Caco-2 (cell line): ENCODE measurements at places on chromosomes 5 and 9. TPM values are rescaled to one million over a fixed set of nuclear protein-coding genes. Genes with fewer than 3 reads are reported as not detected.

DNA sequence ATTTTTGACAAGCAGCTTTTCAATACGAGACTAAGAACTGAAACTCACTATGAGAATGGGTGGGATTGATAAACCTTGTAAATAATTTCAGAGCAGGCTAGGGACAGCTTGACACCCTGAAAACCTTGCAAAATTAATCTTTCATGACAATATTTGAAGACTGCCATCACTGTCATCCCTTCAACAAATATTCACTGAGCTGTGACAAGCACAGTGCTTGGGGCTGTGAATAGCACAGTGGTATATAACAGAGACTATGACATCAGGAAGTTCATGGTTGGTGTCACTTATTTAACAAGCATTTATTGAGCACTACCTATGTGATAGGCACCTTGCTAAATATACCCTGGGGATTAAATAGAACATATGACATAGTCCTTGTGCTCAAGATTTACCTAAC lies 741.0 kb upstream of the RIOK2 start:
- no peak for DNase-seq

GRCh38 chr9:69445251-69445650 lies 120.2 kb downstream of the ENTREP1 start:
- no peak for DNase-seq

DNA sequence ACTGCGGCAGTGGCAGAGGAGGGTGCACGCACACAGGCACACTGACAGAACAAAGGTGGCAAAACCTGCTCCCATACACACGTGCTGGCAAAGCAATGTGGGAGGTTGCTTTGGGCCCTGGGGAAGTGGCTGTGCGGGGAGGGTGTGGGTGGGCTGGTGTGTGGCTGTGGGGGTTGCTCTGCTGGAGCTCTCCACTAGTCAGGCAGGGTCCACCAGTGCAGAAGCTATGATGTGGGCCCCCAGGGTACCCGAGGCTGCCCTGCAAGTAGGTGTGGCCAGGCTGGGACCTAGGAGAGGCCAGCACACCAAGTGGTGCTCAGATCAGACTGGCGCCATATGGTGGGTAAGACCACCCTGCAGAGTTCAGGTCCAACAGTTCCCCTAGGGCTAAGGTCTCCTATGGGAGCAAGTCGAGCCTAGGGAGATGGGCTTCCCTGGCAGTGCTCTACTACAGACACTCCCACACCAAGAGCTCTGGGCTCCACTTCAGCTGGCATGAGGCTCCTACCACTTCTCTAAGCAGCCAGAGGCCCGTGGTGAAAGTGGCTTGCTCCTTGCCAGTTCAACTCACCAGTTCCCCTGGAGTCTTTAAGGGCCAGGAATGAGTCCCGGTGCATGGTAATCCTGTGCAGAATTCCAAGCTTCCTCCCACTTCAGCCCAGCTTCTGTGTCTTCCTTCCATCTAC lies 46.2 kb upstream of the IFNE start:
- DNase-seq = no peak

GRCh38 chr5:133304707-133305216 lies 252.9 kb downstream of the HSPA4 start:
- no peak for DNase-seq

DNA sequence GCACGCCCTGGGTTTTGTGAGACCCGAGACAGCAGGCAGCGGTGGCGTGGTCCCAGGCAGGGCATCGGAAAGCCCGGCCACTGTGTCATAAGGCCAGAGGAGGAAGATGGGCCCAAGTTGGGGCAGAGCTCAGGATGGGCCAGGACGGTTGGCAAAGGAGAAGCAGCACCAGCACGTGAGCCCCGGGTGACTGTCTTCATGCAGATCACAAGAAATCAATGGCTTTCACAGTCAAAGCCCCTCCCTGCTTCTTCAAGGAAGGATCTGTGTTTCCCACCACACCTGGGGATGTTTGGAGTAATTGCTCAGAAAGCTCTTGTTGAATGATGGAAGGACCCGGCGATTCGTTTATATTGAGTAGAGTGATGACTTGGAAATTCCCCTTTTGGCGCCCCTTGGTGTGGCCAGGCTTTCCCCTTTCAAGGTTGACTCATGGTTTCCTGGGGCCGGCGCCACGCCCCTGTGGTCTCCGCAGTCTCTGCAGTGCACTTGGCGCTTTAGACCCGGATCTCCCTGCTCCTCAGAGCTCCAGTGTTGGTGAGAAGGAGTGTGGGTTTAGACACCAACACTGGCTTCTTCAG lies 52.1 kb downstream of the IL31RA start:
- DNase-seq = no peak

- DNase-seq = no peak
Observed at GRCh38 chr5:31107091-31107518, 86.4 kb upstream of the CDH6 start.

DNA sequence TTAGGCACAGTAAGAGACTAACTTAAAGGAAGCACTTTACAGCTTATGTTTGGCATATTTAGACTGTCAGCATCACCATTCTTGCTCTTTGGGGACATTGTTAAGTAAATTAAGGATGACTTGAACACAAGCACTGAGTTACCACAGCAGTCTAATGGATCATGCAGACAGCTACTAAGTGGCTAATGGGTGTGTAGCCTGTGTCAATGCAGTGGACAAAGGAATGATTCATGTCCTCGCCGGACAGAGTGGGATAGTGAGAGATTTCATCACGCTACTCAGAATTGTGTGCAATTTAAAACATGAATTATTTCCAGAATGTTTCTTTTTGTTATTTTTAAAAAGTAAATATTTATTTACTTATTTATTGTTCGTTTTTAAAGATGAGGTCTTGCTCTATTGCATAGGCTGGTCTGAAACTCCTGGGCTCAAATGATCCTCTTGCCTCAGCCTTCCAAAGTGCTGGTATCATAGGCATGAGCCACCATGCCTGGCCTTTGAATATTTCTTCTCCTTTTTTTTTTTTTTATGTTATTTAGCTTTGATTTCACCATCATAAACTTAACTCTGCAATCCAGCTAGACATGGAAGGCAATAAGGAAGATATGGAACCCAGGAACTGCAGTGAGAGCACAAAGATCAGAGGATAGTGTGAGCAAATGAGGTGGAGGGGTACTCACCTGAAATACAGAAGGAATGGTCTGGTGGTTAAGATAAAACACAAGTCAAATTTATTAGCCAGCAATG lies 53.0 kb upstream of the KLF4 start:
- DNase-seq = no peak

DNA sequence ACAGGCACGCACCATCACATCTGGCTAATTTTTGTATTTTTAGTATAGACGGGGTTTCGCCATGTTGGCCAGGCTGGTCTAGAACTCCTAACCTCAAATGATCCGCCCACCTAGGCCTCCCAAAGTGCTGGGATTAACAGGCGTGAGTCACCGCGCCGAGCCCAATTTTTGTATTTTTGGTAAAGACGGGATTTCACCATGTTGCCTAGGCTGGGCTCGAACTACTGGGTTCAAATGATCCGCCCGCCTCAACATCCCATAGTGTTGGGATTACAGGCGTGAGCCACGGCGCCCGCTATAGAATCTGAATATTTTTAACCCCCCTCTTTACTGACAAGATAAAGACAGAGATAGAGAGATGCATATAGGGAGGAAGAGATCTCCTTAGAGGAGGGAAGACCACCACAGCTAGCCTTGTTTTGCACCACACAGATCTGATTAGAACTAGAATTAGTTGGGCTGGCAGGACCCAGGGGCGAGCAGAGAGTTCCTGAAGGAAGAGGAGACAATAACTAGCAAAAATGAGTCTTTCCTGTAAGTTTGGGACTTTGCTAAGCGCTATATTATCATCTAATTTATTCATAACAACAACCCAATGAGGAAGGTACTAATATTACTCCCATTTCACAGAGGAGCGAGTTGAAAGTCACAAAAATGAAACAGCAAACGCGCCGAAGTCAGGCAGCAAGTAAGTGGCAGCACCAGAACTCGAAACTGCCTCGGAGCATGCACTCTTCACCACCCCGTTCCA lies 1.5 kb upstream of the ANKHD1 start:
- no peak for DNase-seq

DNA sequence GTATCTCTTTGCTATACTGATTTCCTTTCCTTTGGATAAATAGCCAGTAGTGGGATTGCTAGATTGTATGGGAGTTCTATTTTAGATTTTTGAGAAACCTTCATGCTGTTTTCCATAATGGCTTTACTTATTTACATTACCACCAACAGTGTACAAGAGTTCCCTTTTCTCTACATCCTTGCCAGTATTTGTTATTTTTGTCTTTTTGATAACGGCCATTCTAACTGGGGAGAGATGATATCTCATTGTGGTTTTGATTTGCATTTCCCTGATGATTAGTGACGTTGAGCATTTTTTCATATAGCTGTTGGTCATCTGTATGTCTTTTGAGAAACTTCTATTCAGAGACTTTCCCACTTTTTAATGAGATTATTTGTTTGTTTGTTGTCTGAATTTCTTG lies 25.8 kb downstream of the NADK2 start:
- no peak for DNase-seq

GRCh38 chr5:68288707-68289134 lies 73.2 kb downstream of the PIK3R1 start:
- no peak for DNase-seq

DNA sequence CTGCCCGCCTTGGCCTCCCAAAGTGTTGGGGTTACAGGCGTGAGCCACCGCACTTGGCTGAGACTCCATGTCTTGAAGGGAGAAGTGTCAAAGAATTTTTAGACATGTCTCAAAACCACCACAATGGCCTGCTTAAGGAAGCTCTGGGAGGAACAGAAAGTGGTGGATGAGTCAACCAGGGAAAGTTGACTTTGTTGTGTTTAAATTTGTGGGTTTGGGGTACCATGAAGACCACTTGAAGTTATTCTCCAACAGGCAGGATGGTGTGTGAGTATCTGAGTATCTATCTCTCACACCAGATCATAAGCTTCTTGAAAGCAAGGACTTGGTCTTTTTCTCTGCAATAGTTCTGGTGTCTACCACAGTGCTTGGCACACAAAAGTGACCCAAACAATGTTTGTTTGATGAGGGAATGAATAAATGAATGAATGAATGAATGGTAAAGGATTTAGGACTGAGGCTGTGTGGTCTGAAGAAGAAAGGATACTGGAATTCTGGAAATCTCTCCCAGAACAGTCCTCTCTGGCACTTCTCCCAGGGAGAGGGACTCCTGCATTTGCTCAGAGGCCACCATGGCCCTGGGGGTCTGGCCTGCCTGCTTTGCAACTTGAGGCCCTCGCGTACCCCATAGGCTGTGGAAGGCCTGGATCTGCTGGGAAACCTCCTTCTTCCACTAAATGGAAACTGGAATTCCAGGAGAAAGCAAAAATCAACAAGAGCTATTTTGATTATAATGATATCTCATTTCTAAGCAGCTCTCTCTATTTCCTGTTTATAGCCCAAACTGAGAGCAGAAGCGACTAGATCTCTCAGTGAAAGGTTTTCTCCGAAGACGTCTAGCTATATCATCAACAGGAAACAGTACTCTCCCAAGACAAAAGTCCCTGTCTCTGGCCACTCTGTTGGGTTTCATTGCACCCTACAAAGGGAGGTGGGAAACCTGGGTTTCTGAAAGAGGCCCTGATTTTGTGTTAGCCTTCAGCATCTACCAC lies 187.9 kb downstream of the PALM2AKAP2 start:
- DNase-seq = no peak

- no peak for DNase-seq
Observed at GRCh38 chr5:37792975-37793631, 46.7 kb downstream of the GDNF start.

DNA sequence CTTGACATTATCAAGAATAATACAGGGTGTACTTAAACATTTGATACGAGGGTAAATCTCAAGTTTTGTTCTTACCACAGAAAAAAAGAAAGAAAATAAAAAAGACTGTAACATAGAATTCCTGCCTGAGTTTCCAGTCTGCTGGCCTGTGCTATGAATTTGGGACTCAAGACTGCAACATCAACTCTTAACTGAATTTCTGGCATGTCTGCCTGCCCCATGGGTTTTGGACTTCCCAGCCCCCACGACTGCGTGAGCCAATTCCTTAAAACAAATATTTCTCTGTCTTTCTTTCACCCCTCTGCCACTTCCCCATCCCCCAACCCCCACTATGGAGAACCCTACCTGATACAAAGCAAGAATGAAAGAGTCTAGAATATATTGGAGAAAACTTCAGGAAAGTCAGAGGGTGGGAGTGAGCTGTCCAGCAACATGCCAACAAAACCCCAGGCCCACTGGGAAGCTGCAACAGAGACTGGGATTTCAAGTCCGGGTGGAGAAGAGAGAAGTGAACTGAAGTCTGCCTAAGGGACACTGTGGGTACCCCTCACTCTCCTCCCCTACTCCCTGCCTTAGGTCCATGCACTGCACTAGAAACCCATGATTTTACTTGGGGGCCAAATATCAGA lies 43.0 kb downstream of the MARCHF3 start:
- no peak for DNase-seq

- no peak for DNase-seq
Observed at GRCh38 chr9:98908897-98909634, 34.6 kb upstream of the COL15A1 start.

DNA sequence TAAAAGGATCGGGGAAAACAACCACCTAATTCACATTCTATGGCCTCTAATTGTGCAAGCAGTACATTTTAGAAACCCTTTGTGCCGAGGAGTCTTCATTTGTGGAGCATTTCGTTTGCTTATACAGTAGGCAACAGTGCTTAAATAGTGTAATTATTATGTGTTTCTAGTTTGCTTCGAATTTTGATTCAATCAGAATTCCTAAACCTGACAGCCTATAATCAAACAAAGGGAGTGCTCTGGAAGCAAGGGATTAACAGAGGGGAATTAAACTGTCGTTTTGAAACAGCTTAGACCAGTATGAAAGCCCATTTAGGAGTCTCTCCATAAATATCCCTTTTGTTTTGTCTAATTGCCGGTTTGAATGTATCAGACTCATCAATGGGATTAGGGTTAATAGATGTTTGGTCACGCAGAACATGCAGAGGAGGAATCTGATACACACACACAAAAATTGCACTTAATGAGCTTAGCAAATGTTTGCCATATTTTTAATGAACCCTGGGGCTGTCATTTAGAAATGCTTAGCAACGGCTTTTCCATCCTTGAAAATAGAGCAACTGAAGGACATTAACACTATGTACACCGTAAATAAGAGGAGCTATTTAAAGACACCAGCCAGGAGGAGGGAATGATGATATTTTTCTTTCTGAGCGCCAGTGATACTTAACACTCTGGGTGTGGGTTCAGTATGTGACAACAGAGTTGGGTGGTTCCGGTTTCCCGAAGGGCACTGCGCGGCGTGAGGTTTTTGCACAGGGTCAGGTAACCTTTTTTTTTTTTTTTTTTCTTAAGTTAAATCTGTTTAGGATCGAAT lies 404.7 kb downstream of the TLE4 start:
- no peak for DNase-seq

Gene CDH12
- not detected in 2 replicates for total RNA-seq

Gene LCN10
- total RNA-seq = not detected in 2 replicates

Gene PMPCA
- total RNA-seq = 89.9 and 91.5 TPM in 2 replicates

Gene DMRT2
- total RNA-seq = 0.61 and 0.70 TPM in 2 replicates

Gene EGFLAM
- not detected in 2 replicates for total RNA-seq

Gene SMIM33
- not detected in 2 replicates for total RNA-seq
